ENCODE measurements at places on chromosomes 6 and 20.

GRCh38 chr6:79313254-79313653 is 78.8 kb upstream of the HMGN3 start:
- DNase-seq, result no peak

DNA sequence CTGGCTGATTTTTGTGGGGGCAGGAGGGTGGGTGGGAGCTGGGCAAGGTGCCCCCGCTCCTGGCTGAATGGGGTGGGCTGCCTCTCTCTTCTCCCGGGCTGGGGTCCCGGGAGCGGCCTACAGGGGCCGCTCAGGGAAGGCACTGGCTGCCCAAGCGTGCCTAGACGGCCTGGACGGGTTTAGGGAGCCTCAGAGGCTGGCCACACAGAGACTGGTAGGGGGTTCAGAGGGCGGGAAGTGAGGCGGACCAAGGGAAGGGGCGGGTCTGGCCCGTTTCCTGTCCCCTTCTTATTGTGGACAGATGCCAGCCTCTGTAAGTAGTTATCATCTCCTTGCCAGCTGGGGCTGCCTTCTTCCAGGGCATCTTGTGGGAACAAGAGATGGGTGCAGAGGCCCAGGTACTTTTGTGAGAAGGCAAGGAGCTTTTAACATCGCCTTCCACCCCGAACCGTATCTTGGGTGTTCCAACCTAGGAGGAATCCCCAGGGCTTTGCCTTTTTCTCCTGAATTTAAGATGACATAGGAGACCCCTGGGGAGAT is 437 bp downstream of the CD40 start:
- no peak for DNase-seq

- DNase-seq, result no peak
Observed at GRCh38 chr6:166511316-166511715, 75.2 kb downstream of the RAMACL start.

DNA sequence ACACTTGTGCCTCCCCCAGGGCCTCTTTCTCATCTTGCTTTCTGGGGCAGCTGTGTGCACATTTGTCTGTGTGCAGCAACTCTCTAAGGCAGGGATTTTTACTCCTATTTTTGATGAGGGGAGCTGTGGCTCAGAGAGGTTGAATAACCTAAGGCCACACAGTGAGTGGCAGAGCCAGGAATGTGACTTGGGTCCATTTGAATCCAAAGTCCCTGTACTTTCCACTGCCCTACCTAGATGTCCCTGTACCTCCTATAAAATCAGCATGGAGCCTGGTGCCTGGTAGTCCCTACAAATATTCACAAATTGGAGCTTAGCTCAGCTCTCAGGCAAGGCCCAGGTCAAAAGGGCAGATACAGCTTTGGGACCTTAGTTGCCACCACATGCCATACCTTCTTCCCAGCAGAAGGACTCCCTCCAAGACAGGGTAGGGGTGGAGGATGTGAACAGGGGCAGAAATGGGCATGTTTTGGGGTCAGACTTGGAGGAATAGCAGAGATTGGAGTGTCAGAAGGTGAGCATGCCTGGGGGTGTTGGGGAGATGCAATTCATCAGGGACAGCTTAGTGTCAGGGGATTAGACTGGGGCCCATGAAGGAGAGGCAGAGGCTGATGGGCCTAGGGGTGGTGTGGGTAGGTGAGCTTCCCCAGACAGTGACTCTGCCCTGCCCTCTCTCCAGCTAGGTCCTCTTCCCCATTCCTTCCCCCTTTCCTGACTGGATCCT is 4.1 kb upstream of the VEGFA start:
- DNase-seq, result no peak

DNA sequence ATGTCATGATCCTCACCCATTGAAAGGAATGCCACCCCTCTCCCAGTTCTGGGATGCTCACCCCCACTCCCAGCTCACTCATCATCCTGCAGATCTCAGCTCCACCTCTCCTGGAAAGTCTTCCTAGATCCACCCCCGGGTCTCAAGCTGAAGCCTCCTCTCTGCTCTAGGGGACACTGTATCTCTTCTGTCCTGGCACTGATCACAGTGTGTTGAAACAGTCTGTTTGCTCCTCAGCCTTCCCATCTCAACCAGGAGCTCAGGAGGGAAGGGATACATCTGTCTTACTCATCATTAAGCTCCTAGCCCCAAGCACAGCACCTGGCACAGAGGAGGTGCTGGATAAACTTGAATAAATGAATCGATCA is 80.1 kb downstream of the MRPL14 start:
- no peak for DNase-seq

DNA sequence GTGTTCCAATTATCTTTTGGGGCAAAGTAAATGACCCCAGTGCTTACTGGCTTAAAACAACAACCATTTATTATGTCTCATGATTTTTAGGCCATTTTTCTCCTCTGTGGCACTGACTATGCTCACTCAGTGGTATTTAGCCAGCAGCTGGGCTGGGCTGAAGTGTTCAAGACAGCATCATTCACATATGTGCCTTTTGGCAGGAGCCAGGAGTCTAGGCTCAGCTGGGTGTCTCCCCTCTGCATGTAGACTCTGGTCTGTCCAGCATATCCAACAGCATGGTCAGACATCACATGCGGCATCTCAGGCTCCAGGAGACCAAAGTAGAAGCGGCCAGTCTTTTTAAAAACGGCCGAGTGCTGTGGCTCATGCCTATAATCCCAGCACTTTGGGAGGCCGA is 120.3 kb upstream of the TOP1 start:
- no peak for DNase-seq

DNA sequence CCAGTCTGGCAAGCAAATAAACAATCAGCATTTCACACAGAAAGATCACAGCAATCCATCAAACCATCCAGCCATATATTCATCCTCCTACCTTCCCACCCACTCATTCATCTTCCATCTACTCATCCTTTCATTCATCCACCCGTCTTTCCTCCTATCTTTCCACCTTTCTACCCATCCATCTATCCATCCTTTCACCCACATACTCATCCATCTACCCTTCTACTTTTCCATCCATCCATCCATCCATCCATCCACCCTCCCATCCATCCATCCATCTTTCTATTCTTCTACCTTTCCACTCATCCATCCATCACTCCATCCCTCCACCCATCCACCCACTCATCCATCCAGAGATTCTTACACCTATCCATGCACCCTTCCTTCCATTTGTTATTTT is 49.3 kb downstream of the KIAA0319 start:
- DNase-seq, result no peak

All from CD8-positive, alpha-beta memory T cell (primary cell).